ENCODE measurements at places on chromosomes 13 and 19.

- DNase-seq, result no peak
These were observed 69.9 kb downstream of the TBC1D4 start for GRCh38 chr13:75411924-75412537.

GRCh38 chr19:43532962-43533545 lies at the start of gene ZNF575:
Gene ZNF575 (plus strand): TSS chr19:43533188. CDS start chr19:43534423, 1,235 bp downstream.
- DNase-seq, result peak; percentile 95

GRCh38 chr19:55372316-55373081 lies 2.2 kb upstream of the IL11 start:
- no peak for DNase-seq

GRCh38 chr13:45847554-45848224 lies 3.9 kb downstream of the SIAH3 start:
- DNase-seq, result no peak

DNA sequence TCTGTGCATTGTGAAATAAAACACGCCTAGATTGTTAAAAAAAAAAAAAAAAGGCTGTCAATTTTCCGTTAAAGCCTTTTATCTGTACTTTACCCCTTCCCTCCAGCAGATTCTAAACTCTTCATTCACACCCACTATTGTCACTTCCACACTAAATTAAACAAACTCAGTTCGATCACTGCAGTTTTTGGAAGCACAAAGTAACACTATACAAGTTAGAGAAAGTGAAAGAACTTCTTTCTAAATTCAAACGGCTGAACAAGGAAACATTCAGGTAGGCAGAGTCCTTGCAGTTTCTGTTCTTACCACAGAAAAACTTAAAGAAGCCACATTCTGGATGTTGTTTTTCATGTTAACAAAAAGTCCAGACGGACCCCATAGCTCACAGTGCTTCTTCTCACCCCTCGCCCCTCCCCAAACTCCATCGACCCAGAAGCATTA lies 27.5 kb upstream of the UBE2L5 start:
- no peak for DNase-seq
